ENCODE measurements at places on chromosomes 5 and 9.

DNA sequence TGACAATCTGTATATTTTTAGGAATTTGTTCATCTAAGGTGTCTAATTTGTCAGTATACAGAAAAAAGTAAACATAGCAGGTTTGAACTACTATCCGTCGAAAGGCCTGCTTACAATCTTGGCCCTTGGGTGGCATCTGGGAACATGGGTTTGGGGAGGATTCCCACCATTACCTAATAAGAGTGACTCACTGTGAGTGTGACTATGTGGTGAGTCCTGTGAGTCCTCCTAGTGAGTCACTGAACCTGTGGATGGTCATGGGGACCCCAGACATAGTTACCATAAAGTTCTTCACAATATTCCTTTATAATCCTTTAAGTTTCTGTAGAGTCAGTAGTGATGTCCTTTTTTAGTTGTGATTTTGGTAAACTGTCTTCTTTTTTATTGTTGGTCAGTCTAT is 37.0 kb downstream of the RNF130 start:
- no peak for DNase-seq

DNA sequence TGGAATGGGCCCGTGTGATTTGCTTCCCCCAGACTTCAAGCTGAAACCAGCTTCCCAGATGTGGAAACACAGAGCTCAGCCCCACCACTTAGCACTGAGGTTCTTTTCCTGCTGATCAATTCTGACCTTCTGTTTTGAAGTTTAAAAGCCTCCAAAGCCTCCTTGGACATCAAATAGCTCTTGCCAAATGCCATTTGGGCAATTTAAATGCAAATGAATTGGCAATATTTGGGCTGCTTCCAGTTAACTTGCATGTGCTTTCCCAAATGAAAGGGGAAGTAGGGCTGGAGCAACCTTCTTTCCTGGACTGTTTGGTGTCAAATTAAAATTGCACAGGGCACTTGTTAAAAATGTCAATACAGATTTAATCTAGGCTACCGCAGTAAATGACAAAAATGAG is 710.5 kb downstream of the TLR4 start:
- DNase-seq = no peak

DNA sequence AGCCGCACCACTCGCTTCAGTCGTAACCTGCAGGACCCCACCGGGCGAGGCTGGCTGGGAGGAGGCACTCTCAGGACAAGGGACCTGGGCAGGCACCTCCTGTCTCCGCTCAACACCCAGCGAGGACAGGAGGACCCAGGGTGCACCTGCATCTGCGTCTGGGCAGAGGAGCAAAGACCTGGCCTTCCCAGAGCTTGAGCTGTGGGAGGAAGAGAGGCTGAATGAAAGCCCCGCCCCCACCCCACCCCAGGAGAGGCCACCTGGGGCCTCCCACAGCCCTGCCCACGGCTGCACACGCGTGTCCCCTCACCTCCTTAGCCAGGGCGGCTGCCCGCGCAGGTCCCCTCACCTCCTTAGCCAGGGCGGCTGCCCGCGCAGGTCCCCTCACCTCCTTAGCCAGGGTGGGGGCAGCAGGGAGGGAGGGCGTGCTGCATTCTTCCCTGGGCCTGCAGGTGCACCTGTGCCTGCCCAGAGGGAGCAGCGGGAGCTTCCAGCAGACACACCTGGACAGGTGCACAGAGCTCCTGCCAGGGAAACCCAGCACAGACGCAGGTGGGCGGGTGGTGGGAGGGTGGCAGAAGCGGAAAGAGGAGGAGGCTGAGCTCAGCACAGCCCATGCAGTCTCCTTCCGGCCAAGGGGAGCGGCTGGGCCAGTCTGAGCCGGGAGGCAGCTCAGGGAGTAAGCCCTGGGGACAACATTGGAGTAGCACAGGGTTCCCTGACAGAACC is 18.5 kb upstream of the SLC12A7 start:
- DNase-seq = no peak

- no peak for DNase-seq
These were observed 283.3 kb downstream of the NSG2 start for GRCh38 chr5:174328631-174329299.

DNA sequence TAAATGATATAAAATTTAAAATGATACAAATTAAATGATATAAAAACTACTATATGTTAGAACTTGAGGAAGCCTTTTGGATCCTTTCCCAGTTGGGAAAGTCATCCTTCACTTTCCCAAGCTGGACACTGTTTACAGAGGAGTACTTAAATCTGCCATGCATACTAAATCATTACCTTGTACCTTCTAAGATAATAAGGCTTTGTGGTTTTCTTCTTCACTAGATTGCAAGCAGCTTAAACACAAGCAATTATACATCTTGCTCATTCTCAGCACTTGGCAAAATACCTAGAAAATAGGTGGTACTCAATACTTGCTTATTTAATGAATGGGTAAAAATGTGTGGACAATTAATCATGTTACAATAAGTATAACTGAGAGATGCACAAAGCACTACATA is 666.8 kb downstream of the PTPRD start:
- no peak for DNase-seq

DNA sequence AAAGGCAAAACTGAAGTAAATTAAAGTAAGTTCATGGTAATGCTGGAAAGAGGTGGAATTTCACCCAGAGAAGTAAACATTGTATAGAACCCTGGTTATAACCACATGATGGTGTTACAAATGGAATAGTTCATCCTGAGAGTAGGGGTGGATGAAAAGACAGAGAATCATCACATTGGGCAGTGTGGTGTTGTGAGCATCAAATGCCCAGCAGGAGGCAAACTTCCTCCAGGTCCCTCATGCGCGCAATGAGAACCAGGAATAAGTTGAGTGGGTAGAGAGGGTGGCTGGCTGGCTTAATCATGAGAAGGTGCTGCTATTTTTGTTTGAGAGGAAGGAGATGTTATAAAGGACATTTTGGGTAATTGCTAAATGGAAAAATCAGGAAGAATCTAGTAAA is 163.3 kb upstream of the HMHB1 start:
- no peak for DNase-seq

- no peak for DNase-seq
These were observed 124.0 kb upstream of the TLE4 start for GRCh38 chr9:79447762-79448161.

DNA sequence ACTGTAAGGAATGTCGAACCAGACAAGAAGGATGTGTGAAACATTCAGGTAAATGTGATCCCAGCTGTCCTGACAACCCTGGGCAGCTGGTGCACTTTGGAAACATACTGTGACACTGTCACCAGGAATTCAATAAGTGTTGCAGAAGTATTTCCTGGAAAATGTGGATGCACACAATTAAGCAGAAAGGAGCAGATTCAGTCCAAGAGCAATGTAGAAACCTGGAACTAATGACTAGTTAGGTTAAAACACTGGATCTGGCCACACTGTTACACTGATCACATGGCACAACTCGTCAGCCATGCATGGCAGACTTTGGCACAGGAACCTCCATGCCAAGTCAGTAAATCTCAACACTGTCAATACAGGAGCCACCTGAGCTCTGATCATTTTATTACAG is 109.0 kb downstream of the FAM174A start:
- no peak for DNase-seq

GRCh38 chr5:93677359-93677891 is 64.0 kb downstream of the POU5F2 start:
- DNase-seq = no peak

DNA sequence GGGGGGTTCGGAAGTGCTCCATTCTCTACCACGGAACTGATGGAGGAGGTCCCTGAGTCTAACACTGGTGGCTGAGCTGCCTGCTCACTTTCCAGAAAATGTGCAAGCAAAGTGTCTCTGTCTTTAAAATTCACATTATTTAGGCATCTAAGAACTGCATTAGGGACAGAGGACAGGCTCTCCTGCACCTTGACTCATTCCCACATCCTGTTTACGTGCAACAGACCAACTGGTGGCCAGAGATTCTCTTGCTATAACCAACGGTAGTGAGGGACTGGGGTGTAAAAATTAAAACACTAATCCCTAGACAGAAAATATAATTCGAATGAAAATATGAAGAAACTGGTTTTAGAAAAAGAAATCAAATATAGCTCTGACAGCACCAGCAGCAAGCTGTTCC is 320.9 kb downstream of the IRX2 start:
- DNase-seq = no peak

GRCh38 chr5:103208460-103208859 is 50.1 kb upstream of the MACIR start:
- DNase-seq = no peak

GRCh38 chr9:91036826-91037510 is 235.3 kb downstream of the SYK start:
- DNase-seq = peak; percentile 5

DNA sequence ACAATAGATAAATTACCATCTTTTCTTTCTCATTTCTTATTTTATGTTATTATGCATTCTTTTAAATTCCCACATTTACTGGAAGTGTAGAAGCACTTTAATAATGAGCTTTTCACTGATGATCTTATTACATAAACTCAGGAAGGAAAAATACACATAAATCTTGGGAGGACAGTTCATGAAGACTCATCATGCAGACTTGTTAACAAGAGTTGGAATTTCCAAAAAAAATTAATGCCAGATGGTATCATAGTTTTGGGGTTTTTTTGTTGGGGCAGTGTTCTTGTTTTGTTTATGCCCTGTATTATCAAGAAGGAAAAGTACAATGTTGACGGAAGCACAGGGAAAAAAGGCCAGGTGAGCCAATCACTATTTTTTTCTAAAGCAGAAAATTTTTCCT is 35.1 kb downstream of the CEMIP2 start:
- no peak for DNase-seq

DNA sequence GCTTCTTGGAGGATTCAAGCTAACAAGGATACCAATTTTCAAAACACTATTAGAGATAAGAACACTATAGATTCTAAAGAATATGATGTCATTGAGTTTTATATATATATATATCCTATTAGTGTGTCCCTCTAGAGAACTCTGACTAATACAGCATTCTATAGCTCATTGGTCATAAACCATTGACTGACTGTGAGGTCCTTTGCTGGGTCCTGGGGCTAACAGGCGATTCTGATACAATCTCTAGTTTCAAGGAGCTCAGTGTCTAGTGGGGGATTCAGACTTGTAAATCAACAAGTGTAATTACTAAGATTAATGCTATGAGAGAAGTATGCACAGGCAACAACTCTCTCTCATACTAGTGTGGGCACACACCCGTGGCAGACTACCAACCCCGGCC is 234.5 kb downstream of the DENND1A start:
- DNase-seq = no peak

GRCh38 chr9:105760053-105760452 is 65.7 kb downstream of the TMEM38B start:
- no peak for DNase-seq

DNA sequence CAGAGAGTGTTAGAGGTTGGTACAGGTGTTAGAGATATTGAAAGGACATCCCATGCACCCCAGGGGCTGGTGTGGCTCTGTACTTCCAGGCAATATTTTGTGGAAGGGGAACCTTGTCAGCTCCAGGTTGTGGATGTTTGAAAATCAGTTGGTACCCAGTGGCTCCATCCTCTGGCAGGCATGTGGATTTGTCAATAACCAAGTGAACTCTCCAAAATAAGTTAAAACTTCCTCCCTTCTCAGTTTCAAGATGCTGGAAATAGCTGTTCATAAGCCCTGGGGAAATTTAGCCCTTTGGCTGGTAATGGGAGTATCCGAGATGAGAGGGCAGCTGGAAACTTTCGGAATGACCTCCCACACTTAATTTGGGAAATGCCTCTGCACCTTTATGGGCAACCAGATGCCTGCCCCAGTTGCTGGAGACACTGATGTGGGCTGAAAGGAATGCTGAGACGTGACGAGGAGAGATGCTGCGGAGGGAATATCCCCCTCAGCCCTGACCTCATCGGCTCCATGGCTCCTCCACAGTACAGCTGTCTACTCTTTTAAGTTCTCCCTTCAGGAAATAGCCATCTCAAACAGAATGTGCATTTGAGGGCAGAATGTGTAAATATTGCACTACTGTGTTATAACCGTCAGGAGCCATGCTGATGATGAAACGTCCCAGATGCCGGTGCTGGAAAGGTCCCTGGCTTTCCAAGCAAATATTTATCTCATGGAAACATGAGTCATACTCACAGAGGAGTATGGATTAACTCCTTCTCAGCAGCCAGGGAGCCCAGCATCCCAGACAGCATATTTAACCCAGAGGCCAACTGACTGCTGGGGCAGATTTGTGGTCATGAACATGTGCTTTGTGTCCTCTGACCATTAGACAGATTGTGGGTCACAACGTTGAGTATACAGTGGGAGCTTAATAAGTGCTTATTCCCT is 29.5 kb downstream of the TGFBI start:
- DNase-seq = no peak

- DNase-seq = no peak
These were observed 24.0 kb downstream of the NNT start for GRCh38 chr5:43627028-43627427.

DNA sequence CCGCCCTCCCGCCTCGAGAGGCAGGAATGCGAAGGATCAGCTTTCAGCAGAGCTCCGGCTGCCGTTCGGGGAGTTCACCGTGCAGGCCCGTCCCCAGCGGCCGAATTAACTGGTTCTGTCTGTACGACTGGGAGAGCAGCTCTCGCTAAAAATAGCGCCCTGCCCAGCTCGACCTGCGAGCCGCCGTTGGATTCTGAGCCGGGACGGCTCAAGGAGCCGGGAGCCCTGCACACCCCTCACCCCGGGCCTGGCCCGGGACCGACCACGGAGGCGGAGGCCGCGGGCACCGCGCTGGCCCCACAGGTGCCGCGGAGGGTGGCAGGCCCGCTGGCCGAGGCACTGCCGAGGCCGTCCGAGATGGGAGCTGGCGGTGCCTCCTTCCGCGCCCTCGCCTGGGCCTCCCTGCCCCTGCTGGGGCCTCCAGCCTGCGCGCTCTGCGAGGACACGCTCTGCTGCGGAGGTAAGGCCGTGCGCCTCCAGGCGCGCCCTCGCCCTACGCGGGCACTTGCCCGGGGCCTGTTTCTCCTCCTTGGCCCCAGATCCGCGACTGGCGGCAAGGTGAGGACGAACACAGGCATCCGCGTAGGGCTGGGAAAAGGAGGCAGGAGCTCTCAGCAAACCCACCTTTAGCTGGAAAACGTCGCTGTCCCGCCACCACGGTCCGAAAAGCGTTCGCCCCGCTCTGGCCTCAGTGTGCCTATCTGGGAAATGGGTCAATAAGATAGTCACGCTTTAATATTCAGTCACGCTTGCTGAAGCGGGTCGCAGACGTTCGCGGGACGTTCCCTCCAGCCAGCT is 53.1 kb upstream of the DAB2IP start:
- no peak for DNase-seq

GRCh38 chr9:116979456-116979855 is 292.4 kb downstream of the TRIM32 start:
- no peak for DNase-seq

DNA sequence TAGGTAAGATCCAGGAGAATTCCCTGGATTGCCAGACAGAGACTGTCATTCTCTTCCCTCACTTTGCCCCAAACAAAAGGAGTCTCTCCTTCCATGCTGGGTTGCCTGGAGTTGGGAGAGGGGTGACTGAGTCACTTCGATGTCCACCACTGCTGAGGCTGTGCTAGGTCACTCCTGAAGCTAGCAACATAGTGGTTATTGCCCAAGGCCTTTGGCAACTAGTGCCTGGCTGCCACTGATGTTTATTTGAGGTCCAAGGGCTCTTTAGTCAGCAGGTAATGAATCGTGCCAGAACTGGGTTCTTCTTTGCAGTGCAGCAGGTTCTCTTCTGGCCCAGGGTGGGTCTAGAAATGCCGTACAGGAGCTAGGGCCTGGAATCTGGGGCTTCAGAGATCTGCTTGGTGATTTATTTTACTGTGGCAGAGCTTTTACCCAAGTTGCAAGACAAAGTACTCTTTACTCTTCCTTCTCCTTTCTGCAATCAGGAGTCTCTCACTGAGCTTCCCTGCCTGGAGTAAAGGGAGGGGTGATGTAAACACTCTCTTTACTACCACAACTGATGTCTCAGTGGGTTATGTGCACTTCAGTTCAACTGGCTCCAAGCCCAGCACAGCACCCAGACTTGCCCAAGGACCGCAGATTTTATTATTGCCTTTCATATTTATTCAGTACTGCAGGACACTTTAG is 155.7 kb upstream of the SH3GL2 start:
- no peak for DNase-seq

Measured in effector memory CD4-positive, alpha-beta T cell (primary cell).